T-helper 22 cell (primary cell): ENCODE measurements at places on chromosomes 6 and 20.

- DNase-seq, result no peak
Measured at GRCh38 chr6:34289137-34289536, 40.3 kb upstream of the SMIM29 start.

DNA sequence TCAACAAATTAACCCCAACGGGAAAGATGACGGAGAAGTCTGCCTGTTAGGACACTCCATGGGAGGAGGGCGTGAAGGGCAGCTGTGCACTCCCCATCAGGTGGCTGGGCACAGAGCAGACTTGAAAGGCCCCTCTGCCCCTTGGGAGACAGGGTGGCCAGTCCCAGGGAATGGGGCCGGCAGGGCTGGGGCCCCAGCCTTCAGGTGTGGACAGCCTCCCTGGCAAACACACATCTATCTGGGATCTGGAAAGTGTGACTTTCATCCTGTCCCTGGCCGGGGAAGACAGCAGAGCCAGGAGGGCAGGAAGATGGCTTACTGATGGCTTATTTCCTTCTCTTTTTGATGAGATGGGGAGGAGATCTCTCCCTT is 4.5 kb upstream of the FRMD1 start:
- no peak for DNase-seq

DNA sequence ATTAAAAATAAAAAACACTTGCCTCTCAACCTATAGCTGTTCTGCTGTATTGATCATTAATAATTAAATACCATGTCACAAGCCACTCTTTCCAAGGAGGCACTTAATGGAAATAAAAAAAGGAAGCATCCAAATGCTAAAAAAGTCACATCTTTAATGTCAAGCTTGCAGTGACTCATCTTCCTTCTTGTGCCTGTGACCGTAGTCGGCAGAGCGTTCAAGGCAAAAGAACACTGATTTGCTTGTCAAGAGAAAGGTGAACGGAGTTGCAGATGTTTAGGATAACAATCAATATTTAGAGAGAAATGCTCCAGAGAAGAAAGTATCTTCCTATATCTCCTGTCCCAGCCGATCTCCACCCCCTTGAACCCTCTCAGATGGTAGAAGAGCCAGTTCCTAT is 341.0 kb upstream of the OPRM1 start:
- no peak for DNase-seq

- DNase-seq, result no peak
Measured at GRCh38 chr6:57252137-57252536, 30.0 kb upstream of the RAB23 start.

GRCh38 chr6:118591897-118592296 is 43.8 kb downstream of the PLN start:
- DNase-seq, result no peak

DNA sequence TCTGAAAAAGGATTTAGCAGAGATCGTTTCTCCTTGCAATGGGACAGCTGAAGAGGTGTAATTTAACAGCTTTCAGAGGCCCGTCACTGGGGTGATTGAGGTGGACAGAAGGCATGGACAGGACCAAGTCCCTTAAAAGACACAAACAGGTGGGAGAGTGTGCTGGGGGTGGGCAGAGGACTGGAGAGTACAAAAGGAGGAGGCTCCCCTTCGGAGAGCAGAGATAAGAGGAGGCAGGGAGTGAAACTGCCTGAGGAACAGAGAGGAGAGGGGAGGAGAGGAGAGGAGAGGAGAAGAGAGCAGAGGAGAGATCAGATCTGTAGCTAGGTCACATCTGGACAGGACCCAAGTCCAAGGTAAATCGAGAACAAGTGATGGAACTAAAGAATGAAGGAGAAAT is 48.6 kb upstream of the PKHD1 start:
- DNase-seq, result no peak

DNA sequence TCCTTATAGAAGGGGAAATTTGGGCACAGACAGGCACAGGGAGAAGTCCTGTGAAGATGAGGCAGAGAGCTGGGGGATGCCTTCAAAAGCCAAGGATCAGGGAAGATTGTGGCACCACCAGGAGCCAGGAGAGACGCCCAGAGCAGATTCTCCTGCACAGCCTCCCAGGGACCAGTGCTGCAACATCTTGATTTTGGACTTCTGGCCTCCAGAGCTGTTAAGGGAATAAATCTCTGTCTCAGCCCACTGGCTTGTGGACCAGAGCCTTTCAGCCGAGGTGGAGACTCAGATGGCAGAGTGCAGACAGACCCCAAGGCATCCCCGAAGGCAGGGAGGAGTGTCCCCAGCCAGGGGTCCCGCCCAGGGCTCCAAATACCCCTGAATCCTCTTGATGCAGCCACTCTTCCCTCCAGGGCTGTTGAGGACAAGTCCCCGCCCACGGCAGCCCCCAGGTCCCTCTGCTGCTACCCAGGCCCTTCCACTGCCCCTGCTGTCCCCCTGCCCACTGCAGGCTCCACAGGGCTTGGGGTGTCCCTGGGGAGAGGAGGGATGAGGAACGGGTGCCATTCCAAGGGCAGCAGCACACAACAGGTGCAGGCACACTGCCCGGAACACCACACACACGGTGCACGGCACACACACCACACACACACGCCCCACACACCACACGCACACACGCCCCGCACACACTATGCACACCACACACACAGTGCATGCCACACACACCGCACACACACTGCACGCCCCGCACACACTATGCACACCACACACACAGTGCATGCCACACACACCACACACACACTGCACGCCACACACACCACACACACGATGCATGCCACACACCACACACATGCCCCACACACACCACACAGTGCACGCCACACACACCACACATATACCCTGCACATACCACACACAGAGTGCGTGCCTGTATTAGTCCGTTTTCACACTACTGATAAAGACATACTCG is 311.4 kb downstream of the TAF4 start:
- DNase-seq, result no peak

DNA sequence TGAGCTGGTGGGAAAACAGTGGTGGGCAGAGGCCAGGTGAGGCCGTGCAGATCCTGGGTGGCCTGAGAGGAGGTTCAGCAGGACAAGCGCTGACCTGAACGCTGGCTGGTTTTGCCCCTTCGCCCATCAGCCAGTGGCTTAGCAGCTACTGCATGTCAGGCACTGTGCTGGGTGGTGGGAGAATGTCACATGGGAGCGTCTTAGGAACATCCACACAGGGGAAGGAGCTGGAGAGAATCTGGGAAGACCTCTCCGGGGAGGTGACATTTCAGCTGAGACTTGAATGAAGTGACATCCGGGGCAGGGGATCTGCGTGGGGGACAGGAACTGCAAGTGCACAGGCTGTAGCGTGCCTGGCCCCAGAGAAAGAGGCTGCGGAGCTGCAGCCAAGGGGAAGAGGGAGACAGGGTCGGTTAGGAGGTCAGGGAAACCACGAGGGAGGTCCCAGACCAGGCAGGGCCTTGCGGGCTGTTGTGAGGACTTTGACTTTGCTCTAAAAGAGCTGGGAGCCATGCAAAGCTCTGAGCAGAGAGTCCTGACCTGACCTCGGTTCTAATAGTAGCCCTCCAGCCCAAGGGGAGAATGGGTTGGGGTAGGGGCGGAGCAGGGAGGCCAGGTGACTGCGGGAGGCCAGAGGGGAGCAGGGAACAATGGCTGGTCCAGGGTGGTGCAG is 156.8 kb upstream of the PTPN1 start:
- DNase-seq, result no peak

GRCh38 chr20:64030371-64031134 is 5.4 kb upstream of the C20orf204 start:
- DNase-seq, result no peak
